ENCODE measurements at places on chromosomes 2 and 18. TPM values are rescaled to one million over a fixed set of nuclear protein-coding genes. Genes with fewer than 3 reads are reported as not detected.

The ADRA2B gene
- 0.54 TPM for total RNA-seq

The OR6B2 gene
- total RNA-seq = not detected

The APOB gene
- total RNA-seq = 3.6 TPM

The DAPL1 gene
- 4.6 TPM for total RNA-seq

The IFIH1 gene
- total RNA-seq = 11.2 TPM

The SLC11A1 gene
- 15.0 TPM for total RNA-seq

The CACNB4 gene
- total RNA-seq = 4.4 TPM

The PHOSPHO2 gene
- total RNA-seq = 9.4 TPM

The CRYGC gene
- not detected for total RNA-seq

The G6PC2 gene
- total RNA-seq = not detected
